ENCODE measurements at places on chromosomes 7 and 10.
A peak's percentile ranks its signal among the peaks of the same experiment; 100 is the strongest.

GRCh38 chr10:50582766-50583762, 40.7 kb downstream of the SGMS1 start:
- no peak for DNase-seq

DNA sequence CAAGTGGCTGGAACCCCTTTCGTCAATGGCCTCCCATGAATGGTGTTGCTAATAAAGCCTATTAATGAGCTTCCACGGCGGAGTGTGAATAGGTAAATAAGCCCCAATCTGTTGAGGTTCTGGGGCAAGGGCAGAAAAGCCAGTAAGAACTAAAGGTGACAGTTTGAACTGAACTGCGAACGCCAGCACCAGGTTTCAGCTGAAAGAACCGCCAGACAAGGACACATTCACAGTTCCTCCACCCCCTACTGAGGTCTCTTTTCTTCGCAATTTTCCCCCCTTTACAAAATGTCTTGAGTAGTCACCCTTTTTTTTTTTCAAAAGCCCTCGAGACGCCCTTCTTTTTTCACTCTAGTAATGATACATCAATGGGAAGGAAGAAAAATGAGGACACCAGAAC, 2.4 kb upstream of the FGFR2 start:
- no peak for DNase-seq

DNA sequence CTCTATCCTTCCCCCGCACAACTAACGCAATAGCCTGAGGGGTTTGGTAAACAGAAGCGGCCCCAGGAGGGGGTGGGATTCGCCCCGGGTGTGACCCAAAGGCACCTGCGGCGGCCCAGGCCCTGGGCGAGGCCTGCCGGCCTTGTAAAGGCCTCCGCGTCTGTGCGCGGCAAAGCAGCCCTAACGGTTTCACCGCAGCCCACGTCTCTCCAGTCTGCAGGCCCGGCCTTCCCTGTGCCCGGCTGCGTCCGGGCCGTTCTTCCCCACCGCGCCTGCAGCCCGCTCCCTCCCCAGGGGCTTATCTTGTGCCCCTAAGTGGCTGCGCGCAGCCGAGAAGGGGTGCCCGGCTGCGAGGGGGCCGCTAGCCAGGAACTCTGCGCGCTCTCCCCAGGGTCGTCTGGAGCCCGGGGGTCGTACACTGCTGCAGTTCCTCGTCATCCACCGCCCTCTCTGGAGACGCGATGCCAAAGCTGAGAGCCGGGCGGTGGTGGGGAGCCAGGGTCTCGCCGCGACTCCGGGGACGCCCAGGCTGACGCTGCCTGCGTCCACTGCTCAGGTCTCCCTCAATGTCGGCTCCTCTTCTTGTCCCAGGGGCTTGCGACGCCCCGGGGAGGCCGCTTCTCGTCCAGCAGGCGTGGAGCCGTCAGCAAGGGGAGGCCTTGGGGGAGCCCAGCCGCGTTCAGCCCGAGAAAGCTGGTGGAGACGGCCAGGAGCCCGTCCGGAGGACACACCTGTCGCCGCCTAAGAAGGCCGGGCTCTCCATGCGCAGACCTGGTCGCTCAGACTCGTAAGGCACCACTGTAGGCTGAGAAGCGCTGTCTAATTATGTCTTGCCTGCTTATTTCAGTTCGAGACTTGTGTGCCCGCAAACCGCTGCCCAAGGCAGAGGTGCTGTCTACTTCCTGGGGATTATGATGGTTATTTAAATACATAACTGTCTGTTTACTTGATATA, 132.3 kb downstream of the SPAG6 start:
- no peak for DNase-seq

DNA sequence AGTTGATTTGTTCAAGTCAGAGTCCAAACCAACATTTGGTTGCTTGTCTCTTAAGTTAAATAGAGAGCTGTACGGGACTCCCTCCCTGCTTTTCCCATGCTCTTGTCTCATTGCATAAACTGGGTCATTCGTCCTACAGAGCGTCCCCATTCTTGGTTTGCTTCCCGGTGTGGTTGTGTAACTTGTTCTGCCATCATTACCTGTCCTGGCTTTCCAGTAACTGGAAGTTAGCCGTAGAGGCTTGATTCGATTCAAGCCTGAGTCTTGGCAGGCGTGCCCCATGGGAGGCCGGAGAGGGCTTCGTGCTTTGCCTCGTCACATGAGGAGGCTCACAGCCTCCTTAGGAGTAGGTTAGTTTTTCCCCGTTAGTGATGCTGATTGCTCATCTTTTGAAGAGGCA, 40.2 kb downstream of the FBH1 start:
- no peak for DNase-seq

DNA sequence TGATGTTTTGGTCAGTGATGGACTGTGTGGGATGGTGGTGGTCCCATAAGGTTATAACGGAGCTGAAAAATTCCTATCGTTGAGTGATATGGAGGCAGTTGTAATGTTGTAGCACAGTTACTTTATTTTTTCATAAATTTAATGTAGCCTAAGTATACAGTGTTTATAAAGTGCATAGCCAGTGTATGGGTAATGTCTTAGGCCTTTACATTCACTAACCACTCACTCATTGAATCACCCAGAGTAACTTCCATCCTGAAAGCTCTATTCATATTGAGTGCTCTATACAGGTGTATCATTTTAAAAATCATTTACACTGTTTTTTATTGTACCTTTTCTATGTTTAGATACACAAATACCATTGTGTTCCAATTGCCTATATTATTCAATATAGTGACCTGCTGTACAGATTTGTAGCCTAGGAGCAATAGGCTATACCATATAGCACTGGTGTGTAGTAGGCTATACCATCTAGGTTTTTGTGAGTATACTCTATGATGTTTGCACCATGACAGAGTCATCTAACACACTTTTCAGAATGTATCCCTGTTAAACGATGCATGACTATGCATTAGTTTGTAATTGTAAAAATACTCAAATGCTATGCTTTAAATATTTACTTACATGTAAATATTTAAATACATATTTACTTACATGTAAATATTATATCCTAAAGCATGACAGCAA, 21.0 kb downstream of the PDCD4 start:
- no peak for DNase-seq

DNA sequence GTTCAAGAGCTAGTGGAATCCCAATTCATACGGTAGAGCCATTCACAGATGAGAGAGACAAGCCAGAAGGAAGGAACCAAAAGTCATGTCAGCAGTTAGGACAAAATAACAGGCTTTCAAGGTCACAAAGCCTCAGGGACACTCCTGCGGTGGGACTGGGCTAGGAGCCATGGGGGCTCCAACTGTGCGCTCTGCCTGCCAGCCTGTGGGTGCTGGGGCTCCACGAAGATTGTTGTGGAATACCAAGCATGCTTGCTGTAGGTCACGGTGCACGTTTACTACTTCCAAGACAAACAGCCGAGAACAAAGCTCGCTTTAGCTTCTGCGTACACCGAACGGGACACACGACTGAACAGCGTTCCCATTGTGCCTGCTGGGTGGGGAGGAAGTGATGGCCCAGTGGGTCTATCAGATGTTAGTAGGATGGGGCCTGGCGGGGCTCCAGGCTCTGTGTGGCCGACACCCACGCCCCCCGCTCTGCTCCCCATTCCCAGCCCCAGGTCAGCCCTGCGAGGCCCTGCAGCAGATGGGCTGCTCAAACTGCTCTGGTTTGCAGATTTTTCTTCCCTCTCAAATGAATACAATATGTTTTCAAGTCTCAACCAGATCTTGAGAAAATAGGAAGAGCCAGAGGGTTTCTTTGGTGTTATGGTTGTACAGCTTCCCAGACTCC, 158.9 kb downstream of the EGFR start:
- DNase-seq = no peak

DNA sequence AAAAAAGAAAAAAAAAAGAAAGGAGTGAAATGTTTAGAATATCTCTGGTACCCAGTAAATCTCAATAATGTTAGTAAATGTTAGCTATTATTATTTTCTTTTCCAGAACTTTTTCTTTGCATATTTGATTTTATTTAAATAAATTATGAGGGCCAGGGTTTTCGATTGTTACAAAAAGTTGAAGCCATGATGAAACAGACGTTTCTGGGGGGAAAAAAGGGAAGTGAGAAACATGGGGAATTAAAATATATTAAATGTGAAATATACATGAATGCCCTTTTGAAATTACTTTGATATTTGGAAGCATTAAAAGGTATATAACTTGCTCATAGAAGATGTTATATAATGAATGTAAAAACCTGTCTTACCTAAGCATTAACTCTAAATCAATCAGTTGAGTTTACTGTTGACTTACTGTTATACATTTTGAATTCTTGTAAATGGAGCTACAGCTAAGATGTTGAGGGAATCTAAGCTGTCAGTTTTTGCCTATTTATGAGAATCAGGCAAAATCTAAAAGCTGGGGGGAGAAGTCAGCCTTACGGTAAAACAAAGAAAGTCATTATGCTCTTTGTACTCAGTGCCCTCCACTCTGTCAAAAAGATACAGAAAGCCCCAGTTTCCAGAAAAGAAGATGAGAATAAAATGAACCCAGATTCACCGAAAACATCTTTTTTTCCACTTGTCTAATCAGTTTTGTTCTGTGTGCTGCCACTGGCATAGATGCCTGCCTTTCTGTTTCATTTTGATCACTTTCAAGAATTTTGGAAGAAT, 30.0 kb upstream of the KDM7A start:
- DNase-seq = no peak

DNA sequence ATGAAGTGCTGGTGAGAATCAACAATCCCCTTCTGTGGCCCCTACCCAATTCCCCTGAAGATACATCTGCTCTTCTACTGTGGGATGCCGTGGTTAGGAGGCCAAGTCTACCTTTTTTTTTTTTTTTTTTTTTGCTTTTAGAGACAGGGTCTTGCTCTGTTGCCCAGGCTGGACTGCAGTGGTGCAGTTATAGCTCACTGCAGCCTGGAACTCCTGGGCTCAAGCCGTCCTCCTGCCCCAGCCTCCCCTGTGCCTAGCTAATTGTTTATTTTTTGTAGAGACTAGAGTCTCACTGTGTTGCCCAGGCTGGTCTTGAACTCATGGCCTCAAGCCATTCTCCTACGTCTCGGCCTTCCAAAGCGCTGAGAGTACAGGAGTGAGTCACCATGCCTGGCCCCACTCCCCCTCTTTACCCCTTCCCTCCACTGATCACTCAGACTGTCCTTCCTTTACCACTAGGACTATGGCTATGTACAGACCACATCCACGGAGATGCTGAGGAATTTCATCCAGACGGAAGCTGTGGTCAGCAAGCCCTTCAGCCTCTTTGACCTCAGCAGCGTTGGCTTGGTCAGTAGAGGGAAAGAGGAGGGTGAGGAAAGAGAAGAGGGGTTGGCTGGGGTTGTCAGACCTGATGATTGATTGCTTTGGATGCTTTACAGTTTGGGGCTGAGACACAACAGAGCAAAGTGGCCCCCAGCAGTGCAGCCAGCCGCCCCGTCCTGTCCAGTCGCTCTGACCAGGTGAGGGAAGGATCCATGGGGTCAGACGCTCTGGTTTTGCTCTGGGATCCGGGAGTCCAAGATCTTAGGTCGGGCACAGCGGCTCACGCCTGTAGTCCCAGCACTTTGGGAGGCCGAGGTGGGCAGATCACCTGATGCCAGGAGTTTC, 1.8 kb downstream of the AP4M1 start:
- DNase-seq = peak; percentile 30

- no peak for DNase-seq
Measured at GRCh38 chr7:143444785-143445184, 1.5 kb downstream of the TAS2R60 start.

- DNase-seq = no peak
Measured at GRCh38 chr10:125005312-125006187, 63.6 kb downstream of the ZRANB1 start.

GRCh38 chr7:144830024-144830785, 5.6 kb downstream of the TPK1 start:
- DNase-seq = no peak

GRCh38 chr7:908159-908581, 31.8 kb downstream of the GET4 start:
- no peak for DNase-seq

GRCh38 chr7:81161451-81162075, 242.7 kb upstream of the SEMA3C start:
- no peak for DNase-seq

GRCh38 chr10:48383393-48383792, 76.9 kb downstream of the MAPK8 start:
- no peak for DNase-seq

DNA sequence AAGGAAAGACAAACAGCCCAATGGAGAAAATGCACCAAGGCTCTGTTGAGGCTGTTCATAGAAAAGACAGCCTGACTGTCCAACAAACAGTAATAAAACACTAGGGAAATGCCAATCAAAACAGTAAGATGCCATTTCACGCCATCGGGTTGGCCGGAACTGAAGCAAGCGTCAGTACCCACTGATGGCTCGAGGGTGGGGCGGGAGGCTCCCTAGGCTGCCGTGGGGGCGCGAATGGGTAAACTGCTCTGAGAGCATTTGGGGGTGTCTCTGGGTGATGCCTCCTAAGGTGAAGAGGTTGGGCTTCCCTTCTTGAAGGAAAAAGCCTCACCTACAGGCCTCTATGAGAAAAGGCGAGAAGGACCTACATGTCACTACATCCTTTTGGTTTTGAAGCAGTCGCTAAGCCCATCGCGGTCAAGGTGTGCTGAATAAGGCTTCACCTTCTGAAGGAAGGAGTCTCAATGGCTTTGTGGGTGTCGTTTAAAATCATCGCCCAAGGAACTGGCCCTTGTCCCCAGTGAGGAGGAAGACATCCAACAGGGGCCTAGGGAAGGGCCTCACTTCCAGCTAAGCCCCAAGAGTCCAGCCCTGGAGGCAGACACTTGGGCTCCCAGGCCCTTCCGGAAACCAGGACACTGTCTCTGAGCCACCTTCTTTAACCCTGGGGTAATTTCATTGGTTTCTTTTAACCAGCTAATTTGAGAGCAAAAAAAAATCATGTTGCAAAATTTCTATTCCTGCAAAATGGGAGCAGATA, 98.5 kb upstream of the PPP2R2D start:
- no peak for DNase-seq

DNA sequence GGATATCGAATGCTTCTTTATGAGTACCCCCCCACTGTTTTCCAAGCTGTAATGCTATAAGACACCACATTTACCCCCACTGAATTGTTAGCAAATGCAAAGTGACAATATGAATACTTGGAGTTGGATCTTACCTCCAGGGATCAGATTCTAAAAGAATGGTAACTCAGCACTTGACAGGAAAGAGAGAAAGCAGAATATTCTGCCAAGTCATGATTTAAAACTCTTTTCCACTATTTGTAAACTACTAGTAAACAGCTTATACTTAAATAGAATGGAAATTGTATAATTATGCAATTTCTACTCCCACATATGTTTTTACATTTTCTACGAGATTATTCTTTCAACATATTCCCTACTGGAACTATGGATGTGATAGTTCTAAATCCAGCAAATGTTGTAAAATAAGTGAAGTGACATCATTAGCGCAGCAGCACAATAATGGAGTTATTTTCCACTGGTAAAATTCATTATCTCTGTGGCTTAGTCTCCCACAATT, 56.0 kb upstream of the TFEC start:
- DNase-seq = no peak

GRCh38 chr7:79217468-79217867, 236.0 kb downstream of the MAGI2 start:
- no peak for DNase-seq

DNA sequence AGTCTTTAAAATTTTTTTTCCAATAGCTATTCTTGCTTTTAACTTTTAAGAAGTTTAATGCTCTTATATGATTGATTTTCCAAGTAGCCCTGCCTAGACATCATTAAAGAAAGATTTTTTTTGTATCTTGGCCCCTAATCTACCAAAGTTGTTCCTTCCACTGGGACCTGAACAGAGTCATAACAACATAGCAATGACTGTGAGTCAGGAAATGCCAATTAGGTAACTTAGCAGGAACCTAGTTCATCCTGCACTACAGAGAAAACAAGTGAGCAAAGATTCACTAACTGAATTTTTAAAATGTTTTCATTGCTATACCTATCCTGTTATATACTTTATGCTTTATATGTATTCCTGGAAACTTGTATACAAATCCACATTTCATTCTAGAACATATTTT, 284.7 kb downstream of the BICC1 start:
- DNase-seq = no peak
